Stimulated activated naive CD8-positive, alpha-beta T cell treated with anti-CD3 and anti-CD28 coated beads, Interleukin-15, amount 100 ng/mL, for 72 hours (primary cell): ENCODE measurements at places on chromosomes 13 and 19.

DNA sequence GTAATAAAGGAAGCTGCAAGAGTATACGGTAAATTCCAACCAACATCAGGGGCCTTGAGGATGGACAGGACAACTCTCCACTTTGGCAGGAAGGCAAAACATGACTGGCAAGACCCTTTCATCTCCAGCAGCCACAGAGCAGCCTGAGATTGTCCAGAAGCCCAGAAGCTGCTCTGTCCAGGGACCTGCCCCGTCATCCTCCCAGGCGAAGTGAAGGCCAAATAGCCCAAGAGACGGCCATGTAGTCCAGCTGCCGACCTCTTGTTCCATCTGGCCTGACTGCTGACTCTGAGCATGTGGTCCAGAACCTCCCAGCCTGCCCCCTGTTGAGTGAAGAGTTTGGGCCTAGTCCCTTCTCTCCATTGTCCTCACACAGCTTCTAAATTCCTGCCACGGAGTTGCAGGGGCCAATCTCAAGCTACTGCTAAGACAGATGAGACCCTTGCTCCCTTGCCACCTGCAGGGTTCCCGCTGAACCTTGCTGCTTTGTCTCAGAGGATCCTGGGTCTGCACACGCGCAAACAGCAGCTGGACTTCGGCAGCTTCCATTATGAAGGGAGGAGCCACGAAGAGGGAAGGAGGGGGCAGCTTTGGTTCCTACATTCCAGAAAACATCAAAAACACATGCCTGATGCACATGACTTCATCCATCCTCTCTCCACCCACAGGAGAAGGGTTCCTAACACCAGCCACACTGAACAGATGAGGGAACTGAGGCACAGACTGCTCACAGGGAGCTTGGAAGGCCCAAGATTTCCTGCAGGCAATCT, 196.9 kb downstream of the KATNAL1 start:
- no peak for DNase-seq

DNA sequence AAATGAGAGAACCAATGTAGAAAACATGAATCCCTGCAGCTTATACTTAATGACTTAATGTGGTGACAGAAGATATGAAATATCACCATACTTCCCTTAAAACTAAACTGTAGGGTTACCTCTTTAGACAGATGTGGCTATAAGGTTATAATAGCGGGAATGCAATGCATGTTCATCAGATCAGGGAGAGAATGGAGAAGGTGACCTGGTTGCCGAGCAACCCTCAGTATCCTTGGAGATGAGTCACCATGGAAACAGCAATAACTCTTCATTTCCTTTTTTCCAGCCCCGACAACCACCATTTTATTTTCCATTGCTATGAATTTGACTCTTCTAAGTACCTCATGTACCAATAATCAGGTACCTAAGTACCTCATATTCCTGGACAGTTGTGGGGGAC, 28.0 kb upstream of the ZNF835 start:
- no peak for DNase-seq

GRCh38 chr19:49544154-49544553, 16.4 kb downstream of the RCN3 start:
- no peak for DNase-seq

GRCh38 chr19:439167-439900, 21.5 kb downstream of the SHC2 start:
- no peak for DNase-seq

DNA sequence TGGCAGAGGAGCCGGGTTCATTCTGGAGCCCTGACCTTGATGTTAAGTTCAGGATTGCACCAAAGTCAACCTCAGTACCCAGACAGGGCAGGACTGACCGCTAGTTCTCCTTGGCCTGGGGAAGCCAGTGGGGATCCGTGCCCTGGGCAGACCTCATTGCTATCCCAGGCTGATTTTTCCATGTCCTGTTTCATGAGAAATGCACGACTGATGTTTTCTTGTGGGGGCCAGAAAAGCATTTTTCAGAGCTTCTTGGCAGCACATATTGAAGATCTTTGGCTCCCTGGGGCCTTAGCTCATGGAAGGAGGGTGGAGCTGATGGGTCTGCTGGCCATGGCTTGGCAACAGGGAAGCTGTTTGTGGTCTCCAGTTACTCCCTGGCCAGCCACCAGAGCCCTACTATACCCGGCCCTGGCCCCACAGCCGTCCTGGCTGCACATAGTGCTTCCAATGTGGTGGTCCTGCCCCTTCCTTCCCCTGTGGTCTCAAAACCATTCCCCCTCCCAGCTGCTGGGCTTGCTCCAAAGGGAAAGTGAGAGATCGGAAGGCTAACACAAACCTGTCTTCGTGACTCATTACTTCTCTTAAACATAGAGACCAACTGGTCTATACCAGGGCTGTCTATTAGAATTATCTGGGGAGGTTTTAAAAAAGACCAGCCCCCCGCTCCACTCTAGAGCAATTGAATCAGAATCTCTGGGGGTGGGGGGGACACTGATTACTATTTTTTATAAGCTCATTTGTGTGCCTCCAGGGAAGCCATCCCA, 11.2 kb downstream of the IL17D start:
- no peak for DNase-seq

DNA sequence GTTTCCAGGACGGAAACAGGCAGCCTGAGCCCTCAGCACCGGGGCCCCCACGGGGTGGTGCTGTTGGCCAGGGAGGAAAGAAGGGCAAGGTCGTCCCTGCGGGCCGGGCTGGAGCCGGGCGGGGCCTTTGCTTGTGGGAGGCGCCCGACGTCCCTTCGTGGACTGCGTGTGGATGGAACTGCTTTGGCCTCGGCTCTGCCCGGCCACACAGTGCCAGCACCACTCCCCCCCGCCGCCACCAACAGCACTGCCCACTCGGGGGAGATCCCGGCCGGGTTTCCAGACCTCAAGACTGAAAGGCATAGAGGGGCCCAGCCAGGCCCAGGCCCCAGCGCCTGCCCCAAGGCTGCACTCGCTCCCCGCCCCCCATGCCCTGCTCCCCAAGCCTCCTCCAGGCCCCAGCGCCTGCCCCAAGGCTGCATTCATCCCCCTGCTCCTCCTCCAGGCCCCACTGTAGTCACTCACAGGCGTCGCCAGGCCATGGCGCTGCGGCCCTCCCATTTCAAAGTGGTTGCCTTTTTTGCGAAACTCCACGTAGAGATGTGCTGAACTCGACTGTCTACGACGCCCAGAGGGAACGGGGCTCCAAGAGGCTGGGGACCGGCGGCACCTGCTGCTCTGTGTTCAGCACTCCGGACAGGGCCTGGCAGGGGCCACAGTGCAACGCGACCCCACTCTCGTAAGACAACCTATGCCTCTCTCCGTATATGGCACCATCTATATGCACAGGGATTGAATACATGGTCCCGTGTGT, 22.5 kb downstream of the C13orf46 start:
- peak; percentile 66 for DNase-seq

- no peak for DNase-seq
These were observed 18.8 kb upstream of the EDDM13 start for GRCh38 chr19:56253737-56254136.

DNA sequence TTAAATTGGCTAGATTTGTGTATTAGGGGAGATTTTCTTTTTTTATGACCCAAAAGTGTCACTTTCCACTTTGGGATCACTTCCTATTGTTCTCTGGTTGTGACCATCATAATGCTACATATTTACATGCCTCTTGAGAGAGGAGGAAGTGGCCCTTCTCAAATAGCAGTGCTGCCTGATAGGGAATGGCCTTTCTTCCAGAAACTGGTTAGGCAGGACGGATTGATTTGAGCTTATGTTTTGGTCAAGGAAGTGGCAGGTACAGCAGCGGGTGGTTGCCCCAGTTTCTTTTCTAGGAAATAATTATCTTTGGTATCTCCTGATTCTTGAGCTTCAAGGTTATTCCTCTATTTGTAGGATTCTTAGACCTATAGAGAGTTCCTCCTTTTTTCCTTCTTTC, 21.9 kb upstream of the WTIP start:
- DNase-seq, result no peak

DNA sequence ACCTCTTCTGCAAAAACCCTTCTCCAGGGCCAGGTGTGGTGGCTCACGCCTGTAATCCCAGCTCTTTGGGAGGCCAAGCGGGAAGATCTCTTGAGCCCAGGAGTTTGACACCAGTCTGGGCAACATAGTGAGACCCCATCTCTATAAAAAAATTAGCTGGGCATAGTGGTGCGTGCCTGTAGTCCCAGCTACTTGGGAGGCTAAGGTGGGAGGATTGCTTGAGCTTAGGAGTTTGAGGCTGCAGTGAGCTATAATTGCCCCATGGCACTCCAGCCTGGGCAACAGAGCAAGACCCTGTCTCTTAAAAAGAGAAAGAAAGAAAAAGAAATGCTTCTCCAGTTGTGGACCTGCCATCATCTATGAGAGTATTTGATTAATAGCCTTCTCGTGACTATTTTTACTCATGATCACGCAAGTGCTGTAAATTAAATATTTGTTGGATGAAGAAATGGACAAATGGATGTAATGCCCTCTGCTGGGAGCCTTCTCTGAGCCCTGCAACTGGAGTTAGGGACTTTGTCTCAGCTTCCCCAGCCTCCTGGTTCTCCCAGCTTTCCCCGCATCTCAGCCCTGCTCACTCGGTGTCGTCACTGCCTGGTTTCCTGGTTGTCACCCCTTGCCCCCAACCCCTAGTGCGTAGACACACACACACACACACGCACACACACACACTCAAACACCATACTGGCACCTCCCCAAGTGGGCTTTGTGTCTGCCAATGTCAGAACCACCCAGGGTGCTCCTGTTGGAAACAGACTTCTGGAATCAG, 12.2 kb downstream of the WIZ start:
- DNase-seq, result no peak

GRCh38 chr19:46606681-46607447, 5.7 kb downstream of the CALM3 start:
- no peak for DNase-seq

DNA sequence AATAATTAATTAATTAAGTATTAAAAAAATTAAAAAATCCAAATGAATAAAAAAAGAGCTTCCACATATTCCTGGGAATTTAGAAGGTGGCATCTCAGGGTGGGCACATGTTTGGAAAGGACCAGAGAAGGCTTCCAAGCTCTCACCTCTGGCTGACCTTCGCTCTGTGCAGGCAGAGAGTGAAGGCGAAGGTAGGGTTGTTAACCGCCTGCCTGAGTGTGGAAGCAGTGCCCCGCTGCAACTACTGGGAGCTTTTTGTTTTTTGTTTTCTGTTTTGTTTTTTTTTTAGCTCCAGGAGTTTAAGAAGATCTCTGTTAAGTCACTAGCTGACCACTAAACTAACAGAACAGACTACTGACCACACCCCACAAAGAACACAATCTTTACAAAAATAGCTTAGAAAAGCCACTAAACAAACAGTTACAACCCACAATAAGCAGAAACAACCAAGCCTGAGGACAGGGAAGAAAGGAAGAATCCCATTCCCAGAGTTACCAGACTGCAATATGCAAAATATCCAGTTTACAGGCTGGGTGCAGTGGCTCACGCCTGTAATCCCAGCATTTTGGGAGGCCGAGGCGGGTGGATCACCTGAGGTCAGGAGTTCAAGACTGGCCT, 11.4 kb downstream of the ZNF541 start:
- DNase-seq, result no peak

DNA sequence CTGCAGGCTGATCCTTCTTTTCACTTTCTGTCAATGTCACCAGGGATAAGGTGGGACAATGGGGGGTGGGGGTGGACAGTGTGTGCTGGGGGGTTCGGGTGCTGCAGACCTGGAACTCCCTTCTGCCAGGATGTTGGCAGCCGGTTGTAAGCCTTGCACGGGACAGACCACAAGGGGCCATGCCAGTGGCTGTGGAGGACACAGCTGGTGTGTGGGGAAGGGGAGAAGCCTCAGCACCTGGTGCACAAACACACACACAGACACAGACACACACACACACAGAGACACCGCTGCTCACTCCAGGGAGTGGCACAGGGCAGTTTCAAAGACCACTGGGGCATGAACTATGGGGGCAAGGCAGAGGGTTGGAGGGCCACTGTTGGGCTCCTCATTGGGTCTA, 3.6 kb downstream of the F2RL3 start:
- DNase-seq, result no peak

- peak; percentile 81 for DNase-seq
These were observed 25.9 kb downstream of the ACSBG2 start for GRCh38 chr19:6161271-6161850.

DNA sequence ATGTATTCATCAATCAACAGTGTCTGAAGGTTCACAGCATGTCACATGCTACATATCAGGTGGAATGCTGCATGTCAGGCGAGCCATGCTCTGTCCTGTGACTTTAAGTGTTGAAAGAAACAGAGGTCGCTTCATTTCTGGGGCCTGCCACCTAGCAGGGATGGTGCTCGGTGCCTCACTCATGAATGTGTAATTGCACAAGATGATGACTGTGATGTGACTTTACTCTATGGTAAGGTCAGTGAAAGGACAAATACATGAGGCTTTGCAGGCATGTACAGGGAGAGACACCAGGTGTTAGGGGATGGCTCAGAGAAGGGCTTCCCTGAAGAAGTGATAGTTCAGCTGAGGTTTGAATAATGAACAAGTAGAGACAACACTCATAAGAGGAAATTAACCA, 66.7 kb downstream of the FRY start:
- DNase-seq, result no peak

DNA sequence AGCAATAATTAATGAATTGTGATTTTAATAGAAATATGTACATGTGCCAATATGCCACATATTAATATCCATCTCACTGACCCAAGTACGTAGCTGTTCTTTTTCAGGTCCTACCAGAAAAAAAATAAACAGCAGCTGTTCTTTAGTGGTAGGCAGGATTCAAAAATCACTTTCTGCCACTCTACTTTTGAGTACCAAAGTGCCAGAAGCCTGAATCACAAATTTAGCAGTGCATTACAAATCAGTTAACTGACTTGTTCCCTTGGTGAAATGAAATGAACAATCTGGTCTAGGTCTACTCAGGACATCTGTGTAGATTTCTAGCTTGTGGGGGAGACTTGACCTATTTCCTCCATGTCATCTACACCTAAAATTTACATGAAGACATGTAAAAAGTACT, 775.5 kb upstream of the GPC6 start:
- no peak for DNase-seq

GRCh38 chr13:95197548-95197947, 103.7 kb downstream of the ABCC4 start:
- no peak for DNase-seq

GRCh38 chr13:81012031-81012430, 671.1 kb upstream of the SPRY2 start:
- no peak for DNase-seq

DNA sequence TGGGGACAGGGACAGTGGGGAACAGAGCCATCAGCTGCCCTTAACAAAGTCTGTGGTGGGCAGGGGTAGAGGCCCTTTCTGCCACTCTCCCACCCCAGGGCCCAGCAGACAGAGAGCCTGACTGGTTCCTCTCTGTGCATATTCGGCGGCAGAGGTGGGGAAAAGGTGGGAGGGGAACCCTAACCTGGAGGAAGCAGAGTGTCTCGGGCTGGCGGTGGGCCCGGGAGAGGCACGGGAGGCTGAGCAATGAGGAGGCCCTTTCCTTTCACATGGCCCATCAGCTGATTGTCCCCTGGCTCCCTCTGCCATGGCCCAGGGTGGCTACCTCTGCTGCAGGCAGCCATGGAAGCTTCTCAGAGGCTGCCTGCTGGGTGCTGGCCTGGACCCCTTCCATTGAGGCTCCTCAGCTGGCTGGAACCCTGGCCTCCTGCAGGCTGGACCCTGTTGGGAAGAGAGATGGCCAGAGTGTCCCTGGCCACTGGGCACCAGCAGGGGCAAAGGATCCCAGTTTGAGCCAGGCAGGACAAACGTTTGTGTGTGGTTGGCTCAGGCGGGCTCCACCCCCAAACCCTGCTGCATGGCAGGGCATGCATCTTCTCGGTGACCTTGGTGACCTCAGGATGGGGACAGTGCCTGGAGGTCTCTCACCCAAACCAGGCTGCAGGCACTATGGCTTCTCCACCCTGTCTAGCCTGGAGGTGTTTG, 202.8 kb upstream of the ZNF536 start:
- no peak for DNase-seq
